ENCODE measurements at places on chromosomes 1 and 21.

GRCh38 chr1:184352776-184353175 lies 34.1 kb upstream of the C1orf21 start:
- DNase-seq, result no peak

- DNase-seq, result no peak
These were observed 14.2 kb downstream of the WDR4 start for GRCh38 chr21:42864815-42865775.

DNA sequence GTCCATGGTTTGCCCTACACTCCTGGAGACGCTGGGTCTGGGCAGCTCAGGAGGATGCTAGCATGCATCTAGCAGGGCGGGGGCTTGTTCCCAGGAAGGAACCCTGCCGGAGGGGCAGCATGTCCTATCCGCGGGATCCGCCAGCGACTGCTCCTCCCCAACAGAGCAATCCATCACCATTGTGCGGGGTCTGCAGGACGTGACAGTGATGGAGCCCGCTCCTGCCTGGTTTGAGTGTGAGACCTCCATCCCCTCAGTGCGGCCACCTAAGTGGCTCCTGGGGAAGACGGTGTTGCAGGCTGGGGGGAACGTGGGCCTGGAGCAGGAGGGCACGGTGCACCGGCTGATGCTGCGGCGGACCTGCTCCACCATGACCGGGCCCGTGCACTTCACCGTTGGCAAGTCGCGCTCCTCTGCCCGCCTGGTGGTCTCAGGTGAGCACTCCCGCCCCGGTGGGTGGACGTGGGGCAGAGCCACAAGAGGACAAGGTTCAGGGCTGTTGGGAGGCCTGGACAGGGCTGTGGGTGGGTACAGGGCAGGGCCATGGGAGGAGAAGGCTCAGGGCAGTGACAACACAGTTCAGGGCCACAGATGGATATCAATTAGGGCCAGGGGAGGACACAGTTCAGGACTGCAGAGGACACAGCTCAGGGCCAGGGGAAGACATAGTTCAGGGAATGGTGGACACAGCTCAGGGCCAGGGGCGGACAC lies 71.3 kb downstream of the OBSCN start:
- no peak for DNase-seq

DNA sequence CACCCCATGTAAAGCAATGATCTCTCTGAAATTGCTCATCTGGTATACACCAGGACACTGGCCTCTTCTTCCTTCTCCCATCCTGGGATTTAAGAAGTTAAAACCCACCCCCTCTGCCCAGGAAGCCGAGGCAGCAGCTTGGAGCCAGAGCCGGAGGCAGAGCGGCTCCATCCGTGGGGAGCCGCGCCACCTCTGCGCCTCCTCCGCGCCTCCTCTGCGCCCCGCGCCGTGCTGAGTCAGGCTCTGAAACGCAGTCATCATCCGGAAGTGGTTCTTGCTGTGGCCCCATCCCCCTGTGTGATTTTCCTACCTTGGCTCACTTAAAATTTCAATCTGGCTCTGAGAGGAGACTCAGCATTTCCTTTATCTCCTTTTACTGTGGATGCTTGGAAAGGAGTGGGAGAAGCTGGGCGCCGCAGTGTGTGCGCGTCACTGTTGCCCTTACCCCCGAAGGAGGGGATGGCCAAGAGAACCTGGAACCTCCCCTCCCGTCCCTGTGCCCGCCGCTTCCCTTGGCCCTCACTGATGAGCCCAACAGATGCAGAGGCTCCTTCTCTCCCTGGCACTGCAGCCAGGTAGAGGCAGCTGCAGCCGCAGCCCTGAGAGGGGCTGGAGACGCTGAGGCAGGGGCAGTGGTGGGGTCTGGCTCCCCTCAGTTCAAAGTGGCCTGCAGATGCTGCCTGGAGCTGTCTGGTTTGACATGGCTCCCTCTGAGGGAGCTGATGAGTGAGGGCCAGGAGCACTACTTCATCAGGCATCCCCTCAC lies 15.3 kb upstream of the NPHP4 start:
- DNase-seq, result no peak

GRCh38 chr1:111852261-111852721 lies 96.6 kb downstream of the DDX20 start:
- DNase-seq, result no peak

DNA sequence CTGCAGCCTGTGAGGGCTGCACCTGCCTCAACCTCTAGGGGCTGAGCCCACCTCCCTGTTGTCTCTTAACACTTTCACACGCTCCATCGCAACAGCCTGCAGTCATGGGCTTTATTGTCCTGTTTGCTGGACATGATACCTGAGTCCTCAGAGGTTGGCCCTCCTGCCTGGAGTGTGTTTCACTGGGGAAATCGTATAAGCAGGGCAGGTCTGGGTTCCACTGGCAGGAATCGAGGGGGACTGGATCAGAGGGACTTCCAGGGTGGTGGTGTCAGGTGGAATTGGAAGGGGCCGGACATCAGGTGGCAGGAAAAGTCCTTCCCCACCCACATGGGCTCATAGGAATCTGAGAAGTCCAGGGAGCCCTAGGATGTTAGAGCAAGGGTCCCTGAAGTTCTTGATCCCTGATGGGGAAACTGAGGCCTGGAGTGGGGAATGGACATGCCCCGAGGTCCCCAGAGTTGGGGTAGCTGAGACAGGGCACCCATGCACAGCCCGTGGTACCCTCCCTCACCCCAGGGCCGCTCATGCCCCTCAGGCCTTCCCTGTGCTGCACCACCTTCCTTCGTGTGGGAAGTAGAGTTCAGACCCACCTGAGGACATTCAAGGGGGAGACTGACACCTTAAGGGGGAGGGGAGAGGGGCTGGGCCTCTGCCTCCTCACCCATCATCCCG lies 66.6 kb downstream of the PIK3CD start:
- DNase-seq, result no peak

GRCh38 chr1:118247593-118247992 lies 62.6 kb upstream of the SPAG17 start:
- DNase-seq, result no peak

DNA sequence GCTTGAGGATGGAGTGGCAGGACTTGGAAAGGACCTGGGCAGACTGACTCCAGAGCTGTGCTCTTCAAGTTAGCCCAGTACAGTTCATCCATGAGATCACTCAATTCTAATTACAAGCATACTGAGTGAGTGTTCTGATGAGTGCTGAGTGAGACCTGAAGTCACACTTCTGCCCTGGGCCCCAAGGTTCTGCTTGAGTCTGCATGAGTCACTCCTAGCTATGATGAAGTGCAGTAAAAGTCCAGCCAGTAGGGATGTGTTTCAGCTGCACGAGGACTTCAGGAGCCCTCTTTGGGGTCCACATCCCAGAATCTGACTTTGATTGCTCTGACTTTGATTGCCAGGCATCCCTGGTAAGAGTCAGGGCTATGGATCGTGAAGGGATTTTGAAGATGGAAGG lies 35.8 kb downstream of the PLEKHA6 start:
- peak; percentile 78 for DNase-seq

DNA sequence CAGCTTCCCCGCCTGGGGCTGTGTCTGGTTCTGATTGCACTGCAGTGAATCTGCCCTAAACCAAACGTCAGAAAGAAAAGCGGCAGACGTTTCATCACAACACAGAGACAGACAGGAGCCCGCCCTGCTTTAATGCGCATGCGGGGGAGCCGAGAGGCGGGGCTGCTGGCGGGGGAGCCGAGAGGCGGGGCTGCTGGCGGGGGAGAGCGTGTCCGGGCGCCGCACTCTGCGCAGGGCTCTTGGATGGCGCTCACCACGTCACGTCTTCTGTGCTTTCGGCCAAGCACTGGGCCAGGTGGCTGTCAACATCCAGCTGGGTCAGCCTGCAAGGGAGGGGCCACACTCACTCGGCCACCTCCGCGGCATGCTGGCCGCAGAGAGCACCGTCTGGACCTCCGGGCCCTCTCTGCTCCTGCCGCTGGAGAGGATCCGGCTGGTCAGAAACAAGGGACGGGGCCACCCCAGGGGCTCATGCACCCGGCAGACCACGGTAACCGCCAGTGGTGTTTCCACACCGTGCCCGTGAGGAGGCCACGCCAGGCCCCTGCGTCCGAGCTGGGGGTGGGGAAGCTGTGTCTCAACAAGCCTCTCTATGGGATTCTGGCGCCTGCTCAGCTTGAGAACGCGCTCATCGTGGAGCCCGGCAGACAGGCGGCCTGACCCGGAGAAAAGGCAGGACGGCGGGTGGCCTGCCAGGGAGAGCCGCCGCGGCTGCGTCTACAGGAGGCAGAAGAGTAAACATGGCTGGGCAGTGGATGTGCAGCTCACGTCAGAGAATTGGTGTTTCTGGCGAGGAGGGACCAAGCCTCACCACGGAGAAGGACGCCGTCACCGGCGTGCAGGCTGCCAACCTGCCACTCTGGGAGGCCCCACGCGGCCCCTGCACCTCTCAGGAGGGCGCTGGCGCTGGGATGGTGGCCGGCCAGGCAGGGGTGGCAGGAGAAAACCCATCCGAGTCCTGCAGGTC lies 4.8 kb downstream of the FAAP20 start:
- no peak for DNase-seq

- no peak for DNase-seq
These were observed 1.0 kb upstream of the MCOLN2 start for GRCh38 chr1:84997667-84998600.

- no peak for DNase-seq
These were observed 852 bp downstream of the RGS7 start for GRCh38 chr1:241356187-241356518.

GRCh38 chr1:2221271-2221670 lies 6.8 kb upstream of the SKI start:
- DNase-seq, result no peak

DNA sequence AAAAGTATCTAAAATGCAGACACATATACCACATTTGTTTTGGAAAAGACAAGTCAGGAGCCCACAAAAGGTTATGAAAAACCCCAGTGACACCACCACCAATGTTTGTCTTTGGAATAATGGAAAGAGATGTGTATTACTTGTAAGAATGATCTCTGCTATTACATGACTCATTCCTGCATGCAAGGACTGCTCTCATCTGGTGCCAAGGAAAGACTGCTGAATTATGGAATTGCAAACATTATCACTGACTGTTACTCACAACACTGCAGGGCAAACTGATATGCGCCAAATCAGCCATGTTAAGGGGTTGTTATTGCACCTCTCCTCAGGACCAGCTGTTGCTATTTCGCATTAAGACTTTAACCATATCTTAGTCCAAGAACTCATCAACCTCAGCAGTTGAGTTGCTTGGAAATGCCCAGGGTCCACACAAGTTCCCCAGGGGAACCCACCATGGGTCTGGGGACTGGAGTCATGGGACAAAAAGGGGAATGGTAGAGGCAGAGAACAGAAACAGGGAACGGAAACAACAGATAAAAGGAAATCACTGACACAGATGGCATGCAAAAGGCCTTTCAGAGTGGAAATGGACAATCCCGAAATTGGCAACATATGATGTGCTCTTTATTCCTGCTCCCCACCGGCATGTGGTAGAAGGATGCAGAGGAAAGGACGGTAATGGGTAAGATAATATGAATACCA lies 34.4 kb downstream of the CAPZB start:
- DNase-seq, result no peak

- no peak for DNase-seq
These were observed 295.5 kb downstream of the KCNT2 start for GRCh38 chr1:196312739-196313138.

DNA sequence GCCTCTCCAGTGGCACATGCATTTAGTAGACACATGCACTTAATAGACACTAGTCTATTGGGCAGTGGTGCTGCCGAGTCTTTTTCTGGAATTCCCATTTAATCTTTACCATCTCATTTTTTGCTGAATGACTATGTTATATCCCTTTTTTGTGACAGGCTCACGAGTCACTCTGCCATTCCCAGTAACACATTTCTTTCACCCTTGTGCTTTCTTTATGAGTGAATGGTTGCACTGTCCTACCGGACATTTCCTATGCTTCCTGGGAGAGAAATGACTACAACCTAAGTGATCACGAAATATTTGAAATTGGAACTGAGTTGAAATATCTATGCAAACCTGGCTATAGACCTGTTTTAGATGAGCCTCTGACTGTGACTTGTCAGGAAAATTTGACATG lies 70.9 kb downstream of the C4BPA start:
- DNase-seq, result no peak

- DNase-seq, result no peak
These were observed 4.0 kb downstream of the PGLYRP4 start for GRCh38 chr1:153344718-153345025.

DNA sequence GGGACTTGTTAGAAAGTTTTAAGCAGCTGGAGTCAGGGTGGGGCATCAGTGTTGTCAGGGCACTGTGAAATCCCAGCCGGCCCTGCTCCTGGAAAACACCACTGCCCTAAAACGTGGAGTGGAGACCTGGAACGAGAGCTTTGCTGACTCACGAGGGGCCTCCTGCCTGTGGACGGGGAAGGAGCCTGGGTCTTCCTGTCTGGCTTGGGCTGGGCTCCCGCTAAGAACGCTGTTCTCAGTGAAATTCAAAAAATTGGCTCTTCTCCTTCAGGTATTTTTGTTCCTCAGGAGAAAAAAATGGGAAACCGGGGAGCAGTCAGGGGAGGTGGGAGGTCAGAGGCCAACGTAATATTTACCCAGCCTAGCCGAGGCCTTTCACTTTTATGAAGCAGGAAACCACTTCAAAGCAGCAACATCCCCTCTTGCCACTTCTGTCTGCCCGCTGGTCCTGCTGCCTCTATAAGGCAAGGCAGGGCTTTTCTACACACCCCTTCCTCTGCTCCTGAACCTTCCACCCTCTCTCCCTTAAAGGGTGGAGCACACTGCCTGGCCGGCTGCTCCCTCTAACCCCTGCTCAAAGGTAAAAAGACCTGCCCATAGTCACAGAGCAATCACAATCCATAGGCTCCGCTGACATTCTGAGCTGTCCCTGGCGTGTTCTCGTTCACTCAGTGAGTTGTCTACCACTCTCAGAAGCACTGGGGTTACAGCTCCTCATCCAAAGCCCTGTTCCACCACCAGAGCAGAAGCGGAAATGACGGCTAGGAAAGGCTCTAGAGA lies 8.0 kb downstream of the PLXNA2 start:
- no peak for DNase-seq

DNA sequence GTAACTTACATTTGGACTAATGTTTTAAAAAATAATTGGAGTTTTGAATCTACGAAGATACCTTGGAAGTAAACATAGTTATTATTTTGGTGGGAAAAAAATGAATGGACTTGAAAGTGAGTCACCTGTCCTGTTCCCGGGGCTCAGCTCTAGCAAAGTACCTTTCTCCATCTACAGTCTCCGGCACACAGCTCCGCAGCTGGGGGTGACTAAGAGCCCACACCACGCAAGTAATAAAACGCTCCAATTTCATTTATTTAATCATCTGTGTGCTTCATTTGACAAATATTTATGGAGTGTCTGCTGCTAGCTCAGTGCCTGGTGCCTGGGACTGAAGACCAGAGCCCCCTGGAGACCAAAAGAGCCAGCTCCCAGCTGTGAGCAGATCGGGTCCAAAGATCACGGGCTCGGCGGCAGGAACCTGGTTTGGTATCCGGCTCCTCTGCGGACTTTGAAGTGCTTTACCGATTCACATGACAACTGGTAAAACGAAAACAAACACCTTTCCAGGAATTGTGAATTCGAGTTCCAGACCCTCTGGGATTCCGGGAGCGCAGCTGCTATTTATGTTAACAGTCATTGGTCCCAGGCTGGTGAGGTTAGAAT lies 1.7 kb upstream of the RIPK4 start:
- DNase-seq, result no peak
